ENCODE measurements at places on chromosomes 3 and 15.

DNA sequence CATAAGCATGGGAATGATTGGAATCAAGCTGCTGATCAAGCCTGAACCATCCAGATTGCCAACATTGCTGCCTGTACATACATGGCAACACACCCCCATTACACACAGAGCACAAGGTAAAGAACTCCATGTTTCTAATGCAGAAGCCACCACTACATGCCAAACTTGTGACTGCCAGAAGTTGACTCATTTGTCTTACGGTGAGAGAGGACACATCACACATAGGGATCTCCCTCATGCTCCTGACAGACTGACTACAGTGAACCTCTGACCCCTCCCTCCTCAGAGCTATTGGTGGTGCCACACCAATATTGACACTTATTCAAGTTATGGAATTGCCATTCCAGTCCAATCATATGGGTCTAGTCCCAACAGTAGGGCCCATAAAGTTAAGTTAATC is 42.3 kb downstream of the EFHB start:
- DNase-seq = no peak

DNA sequence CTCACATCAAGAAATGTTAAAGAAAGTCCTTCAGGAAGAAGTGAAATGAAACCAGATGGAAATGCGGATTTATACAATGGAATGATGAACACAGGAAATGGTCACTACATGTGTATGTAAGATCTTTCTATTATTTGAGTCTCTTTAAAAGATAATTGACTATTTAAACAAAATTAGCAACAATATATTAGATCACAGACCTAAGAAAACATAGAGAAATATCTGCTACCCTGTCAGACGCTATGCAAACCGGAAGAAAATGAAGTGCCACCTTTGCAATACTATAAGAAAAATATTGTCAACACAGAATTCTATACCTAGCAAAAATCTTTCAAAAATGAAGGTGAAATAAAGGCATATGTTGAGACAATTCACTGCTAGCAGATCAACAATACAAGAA is 17.2 kb downstream of the RAB6B start:
- no peak for DNase-seq

GRCh38 chr3:121748680-121749275 is 763 bp downstream of the GOLGB1 start:
- no peak for DNase-seq

DNA sequence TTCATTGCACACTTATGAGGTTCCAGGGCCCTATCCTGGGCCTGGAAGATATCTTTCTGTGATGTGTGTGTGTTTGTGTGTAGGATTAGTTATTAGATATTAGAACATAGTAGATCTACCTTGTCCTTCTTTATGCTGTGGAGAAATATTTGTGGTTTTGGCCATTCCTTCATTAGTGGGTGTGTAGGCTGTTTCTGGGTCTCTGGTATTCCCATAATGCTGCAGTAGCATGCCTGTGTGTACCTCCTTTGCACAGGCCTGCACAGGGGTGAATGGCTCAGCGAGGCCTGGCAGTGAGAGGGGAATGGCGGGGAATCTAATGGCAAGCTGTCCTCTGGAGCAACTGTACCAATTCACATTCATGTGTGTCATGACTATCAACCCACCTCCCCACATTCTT is 125.8 kb upstream of the MRPS22 start:
- DNase-seq = no peak

DNA sequence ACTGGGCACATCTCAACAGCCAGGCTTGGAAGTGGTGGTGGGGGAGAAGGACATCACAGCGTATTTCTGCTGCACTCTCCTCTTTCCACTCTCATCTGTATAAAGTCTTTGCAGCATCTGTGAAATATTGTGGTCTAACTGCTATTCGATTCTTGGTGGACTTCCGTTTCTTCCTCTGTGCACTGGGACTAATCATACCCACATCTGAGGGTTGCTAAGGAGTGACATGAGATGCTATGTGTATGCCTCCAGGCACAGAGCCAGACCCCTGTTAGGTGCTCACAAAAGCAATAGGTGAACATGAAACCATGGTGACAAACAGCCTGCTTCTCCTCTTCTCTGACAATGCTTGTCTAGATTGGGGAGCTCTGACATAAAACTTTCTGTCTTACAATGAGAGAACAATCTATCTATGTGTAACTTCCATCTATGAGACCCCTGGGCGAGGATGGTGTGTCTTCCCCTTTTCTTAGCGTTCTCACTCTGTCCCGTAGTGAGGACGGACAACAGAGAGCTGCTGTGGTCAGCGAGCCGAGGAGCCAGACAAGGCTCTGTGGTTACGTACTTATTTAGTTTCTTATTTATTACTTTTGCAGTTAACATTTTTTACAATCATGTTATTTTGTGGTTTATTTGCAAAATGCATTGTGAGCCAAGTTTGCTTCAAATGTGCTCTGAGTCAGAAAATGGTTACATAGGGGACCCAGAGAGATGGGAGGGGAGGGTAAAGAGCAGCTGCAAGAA is 196.7 kb upstream of the TPRG1 start:
- no peak for DNase-seq

- peak; percentile 40 for DNase-seq
Measured at GRCh38 chr15:50685976-50686468, 575 bp downstream of the TRPM7 start.

DNA sequence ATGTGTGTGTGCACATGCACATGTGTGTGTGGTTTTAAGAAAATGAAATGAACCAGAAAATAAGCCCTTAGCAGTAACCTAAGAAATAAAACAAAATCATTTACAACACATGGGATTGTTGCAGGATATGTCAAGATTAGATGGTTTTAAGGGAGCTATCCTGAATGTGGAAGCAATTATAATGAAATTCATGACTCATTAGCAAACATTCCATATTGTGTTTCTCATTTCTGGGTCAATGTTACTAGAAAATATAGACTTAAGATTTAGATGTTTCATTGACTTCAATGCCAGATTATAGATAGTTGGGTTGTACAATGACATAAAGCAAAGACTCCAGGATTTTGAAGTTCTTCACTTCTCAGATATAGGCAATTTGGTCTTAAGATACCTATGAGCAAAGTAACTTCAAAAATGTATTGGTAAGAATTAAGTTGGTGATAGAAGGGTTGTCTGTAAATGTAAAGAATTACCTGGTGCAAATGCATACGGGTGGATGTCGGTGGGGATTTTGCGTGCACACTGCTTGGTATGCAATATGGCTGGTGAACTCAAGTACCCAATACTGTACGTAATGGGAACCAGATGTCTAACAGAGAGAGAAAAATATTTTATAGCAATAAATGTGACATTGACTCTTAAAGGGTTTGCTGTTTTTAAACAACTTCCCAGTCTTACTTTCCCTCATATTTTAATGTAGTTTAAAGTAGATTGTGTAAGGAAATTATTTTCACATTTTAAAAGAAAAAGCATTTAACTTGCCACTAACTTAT is 53.9 kb upstream of the NR2F2 start:
- no peak for DNase-seq

- no peak for DNase-seq
Measured at GRCh38 chr3:94071713-94072284, 8.9 kb downstream of the NSUN3 start.

DNA sequence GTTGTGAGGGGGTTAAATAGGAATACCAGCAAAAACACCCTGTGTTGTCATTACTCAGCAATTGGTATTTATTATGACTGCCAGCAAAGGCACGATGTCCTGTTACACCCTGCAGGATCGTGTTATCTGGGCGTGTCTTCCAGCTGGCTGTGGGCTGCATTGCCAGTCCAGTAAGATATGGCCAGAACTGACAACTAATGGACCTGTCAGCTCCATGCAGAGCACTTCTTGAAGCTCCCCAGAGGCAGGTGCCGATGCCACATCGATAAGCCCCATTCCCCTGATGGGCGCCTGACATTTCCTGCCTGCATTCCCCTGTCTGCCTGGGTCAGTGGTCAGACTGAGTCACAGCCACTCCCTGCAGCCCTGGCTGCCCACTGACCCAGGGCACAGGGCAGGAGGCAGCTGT is 79.7 kb upstream of the RASGRF1 start:
- DNase-seq = no peak

GRCh38 chr15:57703387-57703786 is 3.1 kb upstream of the POLR2M start:
- DNase-seq = no peak

DNA sequence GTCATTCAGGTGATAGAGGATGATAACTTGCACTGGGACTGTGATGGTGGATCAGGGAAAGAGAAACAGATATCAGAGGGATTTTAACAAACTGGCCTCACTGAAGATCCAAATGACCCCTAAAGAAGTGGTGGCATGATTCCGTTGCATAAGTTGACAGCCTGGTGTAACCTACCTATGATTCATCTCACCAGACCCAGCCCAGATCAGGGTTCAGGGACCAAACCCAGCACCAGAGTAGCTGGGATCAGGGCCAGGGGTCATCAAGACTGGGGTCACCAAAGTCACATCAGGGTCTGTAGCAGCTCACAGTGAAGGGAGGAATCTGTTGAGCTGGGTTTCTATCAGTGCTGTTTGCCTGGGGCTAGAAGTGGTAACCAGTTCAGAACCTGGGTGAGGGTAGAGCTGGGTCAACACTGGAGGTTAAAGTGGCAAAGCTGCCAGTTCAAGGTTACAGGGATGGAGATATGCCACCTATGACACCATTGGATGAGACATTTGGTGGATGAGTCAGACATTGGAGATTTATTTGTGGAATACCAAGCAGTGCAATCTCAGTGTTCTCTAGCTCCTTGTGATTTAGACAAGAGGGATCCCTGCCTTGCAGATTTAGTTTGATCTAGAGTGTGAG is 35.9 kb downstream of the CASR start:
- no peak for DNase-seq

DNA sequence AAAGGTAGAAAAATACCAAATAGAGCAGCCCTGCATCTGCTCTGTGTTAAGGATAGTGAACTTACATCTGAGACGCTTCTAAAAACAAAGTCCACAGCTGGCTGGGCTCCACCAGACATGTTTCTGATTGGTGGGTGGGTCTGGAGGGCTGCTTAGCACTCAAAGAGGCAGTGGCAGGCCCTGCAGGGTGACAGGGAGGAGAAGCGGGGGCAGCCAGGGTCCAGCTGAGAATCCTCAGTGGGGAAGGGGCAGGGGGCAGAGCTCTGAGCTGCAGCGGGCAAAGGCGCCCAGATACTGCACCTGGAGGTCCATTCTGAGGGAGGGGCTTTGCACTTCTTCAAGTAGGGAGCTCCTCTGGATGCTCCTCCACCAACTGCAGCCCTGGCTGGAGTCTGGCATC is 28.1 kb downstream of the PRR23E start:
- DNase-seq = no peak

GRCh38 chr3:120348065-120348990 is 826 bp downstream of the LRRC58 start:
- DNase-seq = peak; percentile 10

- DNase-seq = no peak
Measured at GRCh38 chr15:77009176-77009575, 14.2 kb downstream of the PSTPIP1 start.

GRCh38 chr3:160200353-160200752 is 24.9 kb upstream of the C3orf80 start:
- no peak for DNase-seq

DNA sequence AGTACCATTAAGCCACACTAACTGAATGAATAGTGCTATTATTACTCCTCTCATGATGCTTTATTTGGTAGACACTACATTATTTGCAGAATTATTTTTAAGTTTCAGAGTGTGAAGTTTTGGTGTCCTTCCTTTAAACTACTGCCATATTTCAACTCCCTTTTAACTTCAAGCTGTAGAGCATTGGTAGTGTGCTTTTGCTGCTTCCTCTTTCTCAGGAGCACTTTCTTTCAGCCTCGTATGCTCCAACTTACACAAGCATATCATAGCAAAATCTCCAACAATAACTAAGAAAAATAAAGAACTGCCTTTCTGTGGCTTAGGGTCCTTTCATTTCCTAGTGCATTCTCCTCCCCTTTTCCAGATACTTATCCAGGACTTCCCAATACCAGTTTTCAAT is 476.4 kb upstream of the AGTR1 start:
- no peak for DNase-seq

GRCh38 chr3:193996641-193997089 is 139.3 kb upstream of the HES1 start:
- DNase-seq = no peak

- no peak for DNase-seq
Measured at GRCh38 chr3:144073698-144074097, 102.1 kb downstream of the DIPK2A start.

- DNase-seq = peak; percentile 51
Measured at GRCh38 chr15:69118089-69118488, 42.3 kb upstream of the GLCE start.

GRCh38 chr3:177444696-177445095 is 247.4 kb upstream of the TBL1XR1 start:
- DNase-seq = no peak

GRCh38 chr3:196323016-196323415 is 5.0 kb upstream of the DYNLT2B start:
- DNase-seq = no peak

GRCh38 chr15:87518957-87519356 is 737.6 kb downstream of the NTRK3 start:
- no peak for DNase-seq

GRCh38 chr3:122964811-122965210 is 62.8 kb downstream of the SEMA5B start:
- DNase-seq = no peak

DNA sequence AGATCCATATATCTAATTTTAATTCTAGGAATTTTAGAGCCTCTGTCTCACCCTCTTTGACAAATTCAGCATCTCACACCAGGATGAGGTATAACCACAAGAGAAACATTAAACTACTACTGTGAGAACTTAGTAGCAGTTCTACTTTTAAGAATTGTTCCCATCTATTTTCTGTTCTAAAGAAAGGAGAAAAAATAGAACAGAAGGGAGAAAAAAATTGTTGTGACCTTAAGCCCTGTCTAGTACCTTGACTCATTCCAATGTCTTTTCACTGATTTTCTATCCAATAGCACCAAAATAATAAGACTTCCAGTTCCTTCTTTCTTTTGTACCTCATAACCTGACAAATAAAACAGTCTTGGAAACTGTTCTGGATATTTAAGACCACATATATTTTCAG is 37.0 kb downstream of the FRMD5 start:
- DNase-seq = no peak

GRCh38 chr3:143814443-143814889 is 33.8 kb downstream of the SLC9A9 start:
- no peak for DNase-seq

- DNase-seq = peak; percentile 74
Measured at GRCh38 chr15:52011711-52012144, 7.3 kb upstream of the MAPK6 start.
